Kidney epithelial cell (primary cell): ENCODE measurements at places on chromosomes 7 and 10. TPM values are rescaled to one million over a fixed set of nuclear protein-coding genes. Genes with fewer than 3 reads are reported as not detected.
A peak's percentile ranks its signal among the peaks of the same experiment; 100 is the strongest.

GRCh38 chr10:15474671-15475070 is 103.6 kb upstream of the FAM171A1 start:
- DNase-seq = no peak

GRCh38 chr7:44625526-44626471 is 19.4 kb downstream of the OGDH start:
- DNase-seq = no peak

DNA sequence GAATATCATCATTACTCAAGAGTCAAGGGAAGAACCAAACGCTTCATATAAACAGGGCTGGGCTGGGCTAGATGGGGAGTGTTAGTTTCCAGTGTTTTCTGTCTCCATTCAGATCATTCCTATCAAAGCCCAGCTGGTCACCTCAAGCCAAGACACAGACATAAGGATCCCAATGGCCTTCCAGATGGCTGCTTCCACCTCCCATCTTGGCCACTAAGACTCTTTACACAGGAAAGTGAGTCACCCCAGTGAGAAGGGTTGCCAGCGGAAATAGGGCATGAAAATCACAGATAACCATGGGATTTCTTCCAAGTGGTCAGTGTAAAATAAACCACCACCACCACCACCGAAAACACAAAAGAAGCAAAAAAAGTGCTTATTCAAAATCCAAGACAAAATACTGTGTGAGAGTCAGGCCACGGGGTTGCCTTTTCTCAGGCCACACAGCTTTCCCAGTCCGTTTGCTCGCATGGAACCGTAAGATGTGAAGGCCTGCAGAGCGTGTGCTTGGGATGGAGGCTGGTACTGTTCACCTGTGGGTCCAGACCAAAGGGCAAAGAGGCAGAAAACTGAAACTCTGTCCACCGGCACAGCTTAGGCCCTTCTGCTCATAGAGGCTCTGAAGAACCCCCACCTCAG is 5.6 kb downstream of the PRSS2 start:
- no peak for DNase-seq

The TMEM26 gene
- total RNA-seq = 0.33 and 0.41 TPM in 2 replicates

DNA sequence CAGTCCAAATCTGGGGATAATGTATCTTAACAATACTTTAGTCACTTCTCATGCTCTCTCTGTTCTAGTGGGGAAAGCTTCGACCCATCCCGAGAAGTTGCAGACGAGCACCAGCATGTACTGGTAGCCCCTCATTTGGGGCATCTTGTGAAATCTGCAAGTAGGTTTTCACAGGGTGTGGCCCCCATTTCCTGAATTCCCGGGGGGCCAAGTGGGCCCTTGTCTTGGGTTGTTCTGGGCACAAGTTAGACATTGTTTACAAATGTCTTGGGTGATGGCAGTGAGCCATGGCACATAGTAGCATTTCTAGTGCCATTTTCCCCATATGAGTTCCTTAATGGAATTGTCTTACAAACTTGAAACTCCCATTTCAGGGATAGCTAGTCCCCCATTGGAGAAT is 216.7 kb upstream of the KCND2 start:
- no peak for DNase-seq

- peak; percentile 37 for DNase-seq
Observed at GRCh38 chr10:106078895-106079576, 1085.5 kb downstream of the SORCS1 start.
